Glomerular endothelial cell (primary cell): ENCODE measurements at places on chromosomes 12 and 14. TPM values are rescaled to one million over a fixed set of nuclear protein-coding genes. Genes with fewer than 3 reads are reported as not detected.

GLS2 gene
- total RNA-seq, result 0.58 TPM in 1 of 2 replicates, not detected in the other

KRT80 gene
- total RNA-seq, result 1.5 and 1.6 TPM in 2 replicates

MEG3 gene
- total RNA-seq, result 134 and 219 TPM in 2 replicates

AMDHD1 gene
- not detected in 2 replicates for total RNA-seq

CEBPE gene
- total RNA-seq, result not detected in 2 replicates

NOC4L gene
- 22.0 and 23.2 TPM in 2 replicates for total RNA-seq

SSTR1 gene
- 0.63 and 2.5 TPM in 2 replicates for total RNA-seq

PRB2 gene
- not detected in 2 replicates for total RNA-seq

KRT7 gene
- total RNA-seq, result 92.6 and 240 TPM in 2 replicates

TCL1A gene
- not detected in 2 replicates for total RNA-seq

MYRFL gene
- not detected in 2 replicates for total RNA-seq

RDH16 gene
- total RNA-seq, result 0.05 TPM in 1 of 2 replicates, not detected in the other

HAL gene
- 0.06 TPM in 1 of 2 replicates, not detected in the other for total RNA-seq

PRPF40B gene
- total RNA-seq, result 6.3 and 20.5 TPM in 2 replicates

MUCL1 gene
- total RNA-seq, result not detected in 2 replicates

TPPP2 gene
- not detected in 2 replicates for total RNA-seq

TEX22 gene
- 0.15 and 0.18 TPM in 2 replicates for total RNA-seq

PLCZ1 gene
- not detected in 2 replicates for total RNA-seq

TMCC3 gene
- total RNA-seq, result 20.5 and 20.7 TPM in 2 replicates

CIDEB gene
- 2.0 and 2.5 TPM in 2 replicates for total RNA-seq

KRR1 gene
- 27.0 and 31.0 TPM in 2 replicates for total RNA-seq

TMEM229B gene
- 1.6 and 2.9 TPM in 2 replicates for total RNA-seq

SDSL gene
- 4.3 and 7.8 TPM in 2 replicates for total RNA-seq

SLC10A1 gene
- not detected in 2 replicates for total RNA-seq

PPP2R5E gene
- 30.8 and 35.3 TPM in 2 replicates for total RNA-seq

LMNTD1 gene
- total RNA-seq, result 0.82 TPM in 1 of 2 replicates, not detected in the other

CNPY2 gene
- 112 and 135 TPM in 2 replicates for total RNA-seq

CRACR2A gene
- 6.7 and 7.9 TPM in 2 replicates for total RNA-seq

ALDH1L2 gene
- 1.6 and 5.5 TPM in 2 replicates for total RNA-seq

RAPGEF3 gene
- 24.4 and 38.2 TPM in 2 replicates for total RNA-seq

KRT2 gene
- total RNA-seq, result not detected in 2 replicates

KERA gene
- total RNA-seq, result not detected in 2 replicates

APOLD1 gene
- 27.5 and 31.4 TPM in 2 replicates for total RNA-seq

SCARB1 gene
- total RNA-seq, result 32.4 and 35.2 TPM in 2 replicates

NUAK1 gene
- total RNA-seq, result 55.3 and 68.8 TPM in 2 replicates

AHNAK2 gene
- 47.2 and 79.6 TPM in 2 replicates for total RNA-seq

LRRC43 gene
- total RNA-seq, result 1.4 and 2.7 TPM in 2 replicates

RPL10L gene
- total RNA-seq, result not detected in 2 replicates

ANKRD33 gene
- total RNA-seq, result 1.2 and 3.2 TPM in 2 replicates

OASL gene
- total RNA-seq, result 0.39 and 2.4 TPM in 2 replicates

OVCH1 gene
- not detected in 2 replicates for total RNA-seq

FOXG1 gene
- total RNA-seq, result not detected in 2 replicates

PLA2G1B gene
- total RNA-seq, result not detected in 2 replicates
